ENCODE measurements at places on chromosomes 5 and 9.

DNA sequence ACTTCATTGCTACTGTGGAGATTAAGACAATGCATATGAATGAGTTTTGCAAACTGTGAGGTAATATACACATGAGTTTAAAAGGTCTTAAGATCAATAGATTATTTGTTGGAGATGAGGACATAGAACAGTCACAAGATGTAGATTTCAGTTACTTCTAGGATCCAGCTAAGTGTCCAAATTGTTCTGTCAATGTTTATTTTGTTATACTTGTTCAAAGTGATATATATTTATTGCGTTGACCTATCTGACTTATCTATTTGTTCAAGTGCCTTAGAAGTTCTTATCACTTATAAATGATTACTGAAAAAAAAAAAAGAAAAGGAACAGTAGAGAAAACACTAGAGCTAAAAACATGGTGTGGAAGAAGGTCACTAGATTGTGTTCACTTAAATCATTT lies 75.6 kb upstream of the GRIN3A start:
- H3K4me1 ChIP-seq: no peaks in the 10 kb centered on the region
- no peak for DNase-seq
- H3K4me3 ChIP-seq: no peak overlapping the region
- no peaks in the 10 kb centered on the region for H3K36me3 ChIP-seq
- no peak overlapping the region for H3K27ac ChIP-seq
- H3K27me3 ChIP-seq: no peaks in the 10 kb centered on the region

DNA sequence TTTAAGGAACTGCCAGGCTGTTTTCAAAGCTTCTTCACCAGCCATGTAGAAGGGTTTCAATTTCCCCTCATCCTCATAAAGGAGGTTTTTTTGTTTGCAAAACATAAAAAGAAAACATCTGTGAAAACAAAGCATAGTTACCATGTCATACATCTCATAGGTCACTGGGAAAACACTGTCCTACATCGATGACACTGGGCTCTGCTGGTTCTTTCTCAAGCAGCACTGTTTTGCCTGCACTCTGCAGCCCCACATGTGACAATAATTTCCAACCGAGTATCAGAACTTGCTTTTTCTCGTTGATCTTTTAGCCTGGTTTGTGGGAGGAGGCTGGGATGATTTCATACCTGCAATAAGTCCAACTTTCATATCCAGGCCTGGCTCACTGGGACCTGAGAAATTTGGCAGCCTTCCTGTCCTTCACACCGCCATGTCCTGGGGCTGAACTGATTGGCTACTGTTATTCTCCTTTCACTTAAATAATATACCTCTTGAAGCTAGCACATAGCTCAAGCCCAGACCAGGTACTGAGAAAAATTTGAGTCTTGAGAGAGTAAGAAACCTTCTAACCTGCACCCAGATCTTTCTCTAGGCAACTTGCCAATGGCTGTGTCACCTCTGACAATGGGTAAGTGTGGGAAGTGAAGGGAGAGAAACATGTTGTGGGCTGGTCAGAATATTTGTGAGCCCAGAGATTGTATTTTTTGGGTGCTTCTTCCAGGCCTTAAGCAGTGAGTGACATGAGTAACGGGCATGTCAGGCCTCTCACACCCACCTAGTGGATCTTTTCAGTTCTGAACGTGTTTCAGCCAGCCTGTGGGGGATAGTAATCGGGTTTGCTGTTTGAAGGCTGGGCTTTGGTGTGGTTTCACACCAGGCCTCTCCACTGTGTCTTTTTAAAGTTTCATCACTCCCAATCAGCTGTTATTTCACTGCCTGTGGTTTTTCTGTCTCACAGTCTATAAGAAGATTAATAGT lies 502.8 kb downstream of the NTRK2 start:
- H3K4me1 ChIP-seq: no peaks in the 10 kb centered on the region
- no peak for DNase-seq
- no peak overlapping the region for H3K27ac ChIP-seq
- H3K36me3 ChIP-seq: no peaks in the 10 kb centered on the region

DNA sequence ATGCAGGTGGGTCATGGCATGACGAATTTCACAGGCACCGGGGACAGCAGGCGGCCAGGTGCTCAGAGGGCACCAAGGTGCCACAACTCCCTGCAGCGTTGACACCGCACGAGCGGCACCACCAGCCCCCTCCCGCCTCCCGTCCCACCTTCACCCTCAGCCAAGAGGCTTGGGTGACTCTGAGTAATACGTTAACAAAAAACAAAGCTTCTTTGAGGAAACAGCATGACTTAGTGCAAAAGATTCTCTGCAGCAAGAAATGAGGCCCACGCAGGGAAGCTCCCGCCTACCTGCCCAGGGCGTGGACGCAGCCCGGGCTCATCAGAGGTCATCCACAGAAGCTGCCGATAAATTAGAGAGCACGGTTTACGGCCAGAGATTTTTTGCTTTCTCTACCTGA lies 4.1 kb downstream of the TMEM250 start:
- peaks cover 9% of the 10 kb centered on the region for H3K36me3 ChIP-seq
- H3K4me3 ChIP-seq: no peak overlapping the region
- peaks cover 25% of the 10 kb centered on the region for H3K4me1 ChIP-seq
- DNase-seq: no peak
- H3K27me3 ChIP-seq: peaks cover 5% of the 10 kb centered on the region

GRCh38 chr5:95261437-95262175 lies 23.3 kb downstream of the MCTP1 start:
- H3K27ac ChIP-seq: no peak overlapping the region
- H3K36me3 ChIP-seq: no peaks in the 10 kb centered on the region
- DNase-seq: no peak
- H3K4me3 ChIP-seq: no peak overlapping the region

DNA sequence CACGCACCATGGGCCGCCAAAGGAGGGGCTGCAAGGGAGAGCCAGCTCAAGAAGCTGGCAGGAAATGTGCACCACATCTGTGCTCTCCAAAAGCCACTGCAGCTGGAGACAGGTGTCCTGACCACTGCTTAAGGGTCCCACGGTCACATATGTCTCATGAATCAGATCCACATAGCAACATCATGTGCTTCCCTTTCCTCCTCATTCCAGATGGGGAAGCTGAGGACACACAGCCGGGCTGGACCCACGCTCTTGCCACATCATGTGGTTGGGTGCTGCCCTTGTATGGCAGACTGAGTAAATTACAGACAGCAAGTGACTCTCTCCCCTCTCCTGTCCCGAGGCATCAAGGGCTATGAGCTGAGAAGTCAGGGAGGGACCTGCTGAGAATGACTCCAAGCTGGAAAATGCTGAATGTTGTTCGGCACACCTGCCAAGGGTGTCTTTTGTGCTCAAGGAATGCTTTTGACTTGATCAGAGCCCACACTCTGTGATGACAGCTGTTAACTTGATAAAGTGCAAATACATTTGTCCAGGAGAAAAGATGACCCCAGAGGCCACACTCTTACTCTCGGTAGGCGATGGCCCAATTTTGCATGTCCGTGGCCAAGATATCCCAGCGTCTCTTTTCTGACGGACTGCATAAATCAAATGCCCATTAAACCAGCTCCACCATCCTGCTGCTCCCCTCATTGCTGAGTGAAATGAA lies 58.2 kb downstream of the NSUN2 start:
- no peak overlapping the region for H3K4me3 ChIP-seq
- H3K4me1 ChIP-seq: no peaks in the 10 kb centered on the region
- peaks cover 28% of the 10 kb centered on the region for H3K27me3 ChIP-seq
- DNase-seq: no peak
- no peak overlapping the region for H3K27ac ChIP-seq

- no peak overlapping the region for H3K4me3 ChIP-seq
- no peak overlapping the region for H3K27ac ChIP-seq
- H3K27me3 ChIP-seq: no peaks in the 10 kb centered on the region
- H3K36me3 ChIP-seq: no peaks in the 10 kb centered on the region
- no peak for DNase-seq
Measured at GRCh38 chr5:92567831-92568450, 1013.1 kb downstream of the NR2F1-AS1 start.

GRCh38 chr9:103361906-103362305 lies 366.8 kb downstream of the CYLC2 start:
- H3K27me3 ChIP-seq: no peaks in the 10 kb centered on the region
- H3K4me1 ChIP-seq: no peaks in the 10 kb centered on the region
- H3K27ac ChIP-seq: no peak overlapping the region
- H3K4me3 ChIP-seq: no peak overlapping the region
- no peaks in the 10 kb centered on the region for H3K36me3 ChIP-seq

GRCh38 chr5:141040093-141040770 lies 10.9 kb upstream of the PCDHB1 start:
- no peak overlapping the region for H3K4me3 ChIP-seq
- no peak for DNase-seq
- H3K27me3 ChIP-seq: peaks cover 13% of the 10 kb centered on the region
- H3K36me3 ChIP-seq: no peaks in the 10 kb centered on the region
- H3K4me1 ChIP-seq: no peaks in the 10 kb centered on the region

DNA sequence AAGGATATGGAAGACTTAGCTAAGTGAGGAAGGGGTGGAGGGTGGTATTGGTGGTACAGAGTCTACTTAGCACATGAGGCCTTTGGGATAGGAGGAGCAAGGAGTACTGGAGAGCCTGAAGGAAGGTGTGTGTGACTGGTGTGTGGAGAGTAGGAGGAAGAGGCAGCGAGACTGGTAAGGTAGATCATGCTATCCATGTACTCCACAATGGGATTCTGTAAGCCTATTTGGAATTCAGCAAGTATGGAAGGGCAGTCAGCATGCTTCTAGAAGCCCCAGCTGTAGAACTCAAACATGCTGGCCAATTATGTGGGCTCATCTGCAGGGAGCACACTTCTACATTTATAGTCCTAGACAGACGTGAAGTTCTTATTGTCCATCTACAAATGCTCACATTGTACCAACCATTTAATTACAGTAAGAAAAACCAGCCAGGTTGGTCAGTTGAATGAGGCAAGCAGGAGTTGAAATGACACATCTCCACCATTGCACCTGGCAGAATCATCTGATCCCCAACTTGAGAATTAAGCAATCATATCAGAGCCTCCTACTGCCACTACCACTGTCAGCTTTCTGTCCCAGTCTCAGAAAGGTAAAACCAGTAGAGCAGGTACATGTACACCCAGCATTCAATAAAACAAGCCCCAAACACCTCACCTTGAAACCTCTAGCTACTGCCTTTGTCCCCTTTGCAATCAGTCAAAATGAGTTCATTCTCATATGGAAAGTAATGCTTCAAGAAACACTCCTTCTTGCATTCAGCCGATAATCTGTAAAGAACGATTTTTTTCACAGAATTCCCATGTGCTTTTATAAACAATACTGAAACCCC lies 60.9 kb upstream of the GLRX start:
- peak overlapping the region; percentile 47 for H3K4me3 ChIP-seq
- H3K27me3 ChIP-seq: no peaks in the 10 kb centered on the region
- H3K27ac ChIP-seq: peak overlapping the region; percentile 85
- H3K36me3 ChIP-seq: peaks cover 4% of the 10 kb centered on the region
- no peak for DNase-seq
- H3K4me1 ChIP-seq: peaks cover 27% of the 10 kb centered on the region

DNA sequence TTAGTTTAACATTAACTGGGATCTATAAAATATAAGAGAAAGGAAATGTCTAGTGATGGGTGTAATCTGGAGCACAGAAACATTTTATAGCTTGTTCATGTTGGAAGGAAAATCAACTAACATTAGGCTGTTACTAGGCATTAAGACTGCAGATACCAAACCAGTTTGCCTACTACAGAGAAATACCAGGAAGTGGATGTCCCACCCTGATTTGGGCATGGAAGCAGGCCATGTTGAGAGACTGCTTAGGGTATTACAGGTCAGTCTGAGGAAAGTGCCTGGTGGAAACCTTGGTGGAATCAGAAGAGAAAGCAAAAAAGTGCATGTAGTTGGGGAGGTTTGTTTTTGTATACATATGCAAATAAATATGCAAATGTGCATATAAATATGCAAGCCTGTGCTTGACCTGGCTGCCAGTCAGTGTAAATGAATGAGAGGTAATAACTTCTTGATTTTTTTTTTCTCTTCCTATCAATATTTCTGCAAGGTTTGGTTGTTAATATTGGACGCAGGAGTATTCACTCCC lies 9.6 kb upstream of the CCDC112 start:
- peaks cover 15% of the 10 kb centered on the region for H3K27me3 ChIP-seq
- H3K36me3 ChIP-seq: no peaks in the 10 kb centered on the region
- no peak overlapping the region for H3K27ac ChIP-seq
- no peak for DNase-seq

DNA sequence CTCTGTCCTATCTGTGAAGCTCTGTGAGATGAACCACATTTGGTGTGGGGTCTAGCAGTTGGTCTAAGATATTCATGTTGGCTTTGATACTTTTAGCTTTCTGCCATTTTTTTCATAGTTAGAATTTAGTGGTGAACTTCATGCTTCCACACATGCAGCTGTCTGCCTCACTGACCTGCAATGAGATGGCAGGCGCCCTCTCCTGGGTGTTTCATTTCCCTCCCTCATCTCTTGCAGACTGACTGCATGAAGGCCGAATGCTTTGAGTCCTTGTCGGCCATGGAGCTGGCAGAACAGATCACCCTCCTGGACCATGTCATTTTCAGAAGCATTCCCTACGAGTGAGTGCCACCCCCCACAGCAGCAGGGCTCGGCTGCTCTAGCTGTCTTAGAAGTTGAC lies 26.1 kb upstream of the CKMT2 start:
- no peak overlapping the region for H3K4me3 ChIP-seq
- H3K4me1 ChIP-seq: peaks cover 3% of the 10 kb centered on the region
- H3K27me3 ChIP-seq: no peaks in the 10 kb centered on the region
- H3K36me3 ChIP-seq: no peaks in the 10 kb centered on the region
- H3K27ac ChIP-seq: no peak overlapping the region

DNA sequence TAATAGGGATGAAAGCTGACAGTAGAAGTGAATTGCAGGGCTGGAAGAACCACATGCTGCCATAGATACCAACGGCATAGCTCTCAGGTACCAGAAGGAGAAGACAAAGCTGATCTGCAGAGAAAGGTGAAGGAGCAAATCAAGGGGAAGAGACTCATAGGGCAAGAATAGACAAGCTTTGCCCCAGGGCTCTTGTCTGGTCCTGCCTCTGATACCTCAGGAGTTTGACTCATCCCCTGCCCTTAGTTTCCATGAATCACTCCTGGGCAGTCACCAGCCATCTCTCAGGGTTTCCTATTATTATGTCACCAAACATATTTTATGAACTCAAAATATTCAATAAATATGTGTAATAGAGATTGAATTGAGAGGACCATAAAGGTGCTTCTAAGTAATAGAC lies 800.9 kb downstream of the DNAH5 start:
- no peaks in the 10 kb centered on the region for H3K36me3 ChIP-seq
- H3K4me3 ChIP-seq: no peak overlapping the region
- H3K4me1 ChIP-seq: no peaks in the 10 kb centered on the region
- no peak for DNase-seq

- H3K36me3 ChIP-seq: no peaks in the 10 kb centered on the region
- no peak for DNase-seq
- no peak overlapping the region for H3K4me3 ChIP-seq
- peaks cover 8% of the 10 kb centered on the region for H3K4me1 ChIP-seq
- H3K27ac ChIP-seq: no peak overlapping the region
- H3K27me3 ChIP-seq: peaks cover 2% of the 10 kb centered on the region
Measured at GRCh38 chr5:175840050-175840841, 31.1 kb upstream of the CPLX2 start.

GRCh38 chr9:106286249-106286648 lies 576.7 kb upstream of the ZNF462 start:
- no peak for DNase-seq
- no peaks in the 10 kb centered on the region for H3K36me3 ChIP-seq
- no peaks in the 10 kb centered on the region for H3K27me3 ChIP-seq

GRCh38 chr5:115463983-115464382 lies 80.6 kb downstream of the FEM1C start:
- peaks cover 18% of the 10 kb centered on the region for H3K27me3 ChIP-seq
- no peak overlapping the region for H3K27ac ChIP-seq
- no peak overlapping the region for H3K4me3 ChIP-seq
- no peak for DNase-seq
- H3K4me1 ChIP-seq: no peaks in the 10 kb centered on the region

GRCh38 chr5:168193493-168194250 lies 97.8 kb upstream of the WWC1 start:
- H3K4me3 ChIP-seq: no peak overlapping the region
- no peaks in the 10 kb centered on the region for H3K36me3 ChIP-seq
- H3K27ac ChIP-seq: no peak overlapping the region
- DNase-seq: no peak
